Activated naive CD8-positive, alpha-beta T cell treated with anti-CD3 and anti-CD28 coated beads, Interleukin-2, amount 10 ng/mL, durations not matched to agents 7 days and 5 days (primary cell): ENCODE measurements at places on chromosomes 4 and X.

DNA sequence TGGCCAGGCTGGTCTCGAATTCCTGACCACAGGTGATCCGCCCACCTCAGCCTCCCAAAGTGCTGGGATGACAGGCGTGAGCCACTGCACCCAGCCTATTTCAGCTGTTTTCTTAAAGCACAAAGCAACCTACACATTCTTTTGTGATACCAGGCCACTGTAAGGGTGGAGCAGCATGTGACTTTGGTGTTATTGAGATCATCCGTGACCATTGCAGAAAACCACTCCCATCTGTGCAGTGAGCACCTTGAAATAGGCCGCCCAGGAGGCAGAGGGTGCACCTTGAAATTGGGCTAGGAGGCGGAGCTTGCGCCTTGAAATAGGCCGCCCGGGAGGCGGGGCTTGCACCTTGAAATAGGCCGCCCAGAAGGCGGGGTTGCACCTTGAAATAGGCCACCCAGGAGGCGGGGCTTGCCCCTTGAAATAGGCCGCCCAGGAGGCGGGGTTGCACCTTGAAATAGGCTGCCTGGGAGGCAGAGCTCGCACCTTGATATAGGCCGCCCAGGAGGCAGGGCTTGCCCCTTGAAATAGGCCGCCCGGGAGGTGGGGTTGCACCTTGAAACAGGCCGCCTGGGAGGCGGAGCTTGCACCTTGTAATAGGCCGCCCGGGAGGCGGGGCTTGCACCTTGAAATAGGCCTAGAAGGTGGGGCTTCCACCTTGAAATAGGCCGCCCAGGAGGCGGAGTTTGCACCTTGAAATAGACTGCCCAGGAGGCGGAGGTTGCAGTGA, 9.0 kb upstream of the SLC25A6 start:
- DNase-seq = peak; percentile 21

GRCh38 chr4:133150486-133151340, 1.6 kb downstream of the PCDH10 start:
- peak; percentile 40 for DNase-seq

DNA sequence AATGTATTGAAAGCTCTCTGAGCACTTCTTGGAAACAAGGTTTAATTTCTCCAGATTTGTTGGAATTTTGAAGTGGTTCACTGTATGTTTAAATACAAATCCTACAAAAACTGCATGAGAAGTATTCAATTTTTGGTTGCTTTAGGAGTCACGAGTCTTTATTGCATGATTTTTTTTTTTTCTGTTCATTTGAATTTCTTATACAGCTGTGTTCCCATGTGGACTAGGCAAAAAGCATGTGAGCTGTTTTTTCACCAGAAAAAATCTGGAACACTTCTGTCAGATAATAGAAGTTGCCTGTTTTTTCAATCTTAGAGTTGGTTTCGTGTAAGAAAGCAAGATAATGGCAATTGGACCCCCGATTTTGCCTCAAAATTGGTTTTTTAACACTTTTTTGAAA, 66.4 kb downstream of the SLC9A6 start:
- DNase-seq = no peak

DNA sequence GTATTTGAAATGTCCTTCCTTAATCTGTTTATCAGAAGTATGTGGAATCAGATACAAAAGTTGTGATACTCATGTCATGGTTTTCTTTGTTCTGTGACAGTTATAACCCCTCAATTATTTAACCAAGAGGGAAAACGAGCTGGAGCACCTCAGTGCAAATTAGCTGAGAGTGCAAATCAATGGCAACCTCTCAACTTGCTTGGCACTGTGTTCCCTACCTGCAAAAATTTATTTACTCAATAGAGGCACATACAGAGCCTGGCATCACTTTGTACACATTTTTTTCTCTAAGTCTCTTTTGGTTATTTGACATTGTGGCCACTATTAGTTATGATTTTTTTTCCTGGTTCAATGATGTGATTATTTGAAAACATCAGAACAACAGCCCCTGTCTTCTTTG, 186.2 kb downstream of the STIM2 start:
- no peak for DNase-seq

DNA sequence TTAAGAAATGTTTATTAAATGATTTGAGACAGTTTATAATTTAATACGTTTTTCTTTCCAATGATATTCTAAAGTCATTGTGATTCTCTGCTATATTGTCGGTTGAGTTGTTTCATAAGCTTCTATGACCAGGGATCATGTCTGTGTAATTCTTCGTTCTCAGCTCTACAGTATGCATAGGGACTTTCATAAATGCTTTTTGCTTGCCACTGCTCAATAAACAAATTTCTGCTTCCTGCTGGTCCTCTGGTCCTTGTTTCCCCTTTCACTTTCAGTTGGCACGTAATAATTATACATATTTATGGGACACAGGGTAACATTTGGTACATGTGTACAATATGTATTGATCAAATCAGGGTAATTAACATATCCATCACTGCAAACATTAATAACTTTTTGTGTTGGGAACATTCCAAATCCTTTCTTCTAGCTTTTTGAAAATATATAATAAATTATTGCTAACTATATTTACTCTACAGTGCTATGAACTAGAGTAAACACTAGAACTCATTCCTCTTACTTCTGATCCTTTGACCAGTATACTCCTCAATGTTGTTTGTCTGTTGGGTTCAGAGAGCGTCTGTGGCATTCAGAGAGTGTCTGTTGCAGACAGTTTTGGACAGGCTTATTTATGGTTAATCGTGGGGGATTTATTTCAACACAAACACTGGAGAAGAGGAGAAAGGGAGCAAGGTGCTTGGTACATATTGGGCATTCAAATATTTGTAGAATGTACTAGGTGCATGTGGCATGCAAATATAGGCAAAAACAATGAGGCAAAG, 68.3 kb upstream of the SPANXB1 start:
- DNase-seq = no peak

DNA sequence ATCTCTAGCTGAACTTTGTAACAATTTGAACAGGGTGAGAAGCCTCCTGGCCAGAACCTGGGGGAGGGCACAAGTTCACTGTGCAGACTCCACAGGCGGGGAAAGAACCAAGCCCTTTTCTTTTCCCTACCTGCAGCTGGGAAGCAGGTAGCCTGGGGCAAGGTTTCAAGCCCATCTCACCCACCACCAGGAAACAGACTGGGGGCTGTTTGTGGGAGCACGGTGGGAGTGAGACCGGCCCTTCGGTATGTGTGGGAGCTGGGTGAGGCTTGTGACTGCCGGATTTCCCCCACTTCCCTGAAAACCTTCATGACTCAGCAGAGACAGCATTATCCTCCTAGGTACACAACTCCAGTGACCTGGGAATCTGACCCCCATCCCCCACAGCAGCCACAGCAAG, 211.7 kb downstream of the ZNF674 start:
- no peak for DNase-seq

DNA sequence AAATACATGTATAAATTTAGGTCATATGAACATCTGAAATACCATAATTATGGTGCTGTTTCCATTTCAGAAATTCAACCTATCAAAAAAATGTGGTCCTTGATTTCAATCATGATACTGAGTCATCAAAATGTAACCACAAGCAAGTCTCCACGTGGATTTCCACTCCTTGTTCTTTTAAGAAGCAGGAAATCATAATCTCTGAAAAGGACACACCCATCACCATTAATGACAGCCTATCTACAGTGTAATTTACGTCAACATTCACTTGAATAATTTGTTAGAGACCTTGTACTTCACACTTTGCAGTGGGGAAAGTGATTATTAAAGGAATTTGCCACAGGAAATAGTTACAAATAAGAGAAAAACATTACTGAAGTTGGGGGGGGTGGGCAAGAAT, 17.7 kb upstream of the SLC7A11 start:
- DNase-seq = no peak
